ENCODE measurements at places on chromosomes 2 and 18.

GRCh38 chr18:32624182-32624723, 148.6 kb downstream of the KLHL14 start:
- DNase-seq: no peak

DNA sequence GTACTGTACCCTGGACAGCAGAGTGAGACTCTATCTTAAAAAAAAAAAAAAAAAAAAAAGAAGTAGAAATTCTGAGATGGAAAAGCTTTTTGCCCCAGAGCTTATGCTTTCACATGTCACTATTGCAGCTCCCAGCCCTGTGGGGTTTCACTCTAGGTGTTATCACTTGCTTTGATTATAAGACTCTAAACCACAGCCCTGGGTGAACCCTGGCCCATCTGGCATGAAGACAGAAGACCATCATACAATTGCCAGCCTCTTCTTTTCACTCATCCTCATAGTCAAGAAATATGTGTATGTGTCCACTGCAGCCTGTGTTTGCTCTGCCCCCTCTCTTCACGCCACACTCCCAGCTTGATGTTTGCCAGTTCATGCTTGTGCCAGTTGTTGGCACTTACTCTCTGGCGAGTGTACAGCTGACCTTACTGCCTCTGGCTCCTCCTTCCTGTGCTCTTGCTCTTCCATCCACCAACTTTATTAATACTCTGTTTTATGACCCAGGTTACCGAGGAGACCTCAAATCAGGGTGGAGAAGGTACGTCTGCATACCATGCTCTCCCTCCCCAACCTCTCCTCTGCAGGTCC, 136.7 kb upstream of the NCK2 start:
- DNase-seq: no peak

DNA sequence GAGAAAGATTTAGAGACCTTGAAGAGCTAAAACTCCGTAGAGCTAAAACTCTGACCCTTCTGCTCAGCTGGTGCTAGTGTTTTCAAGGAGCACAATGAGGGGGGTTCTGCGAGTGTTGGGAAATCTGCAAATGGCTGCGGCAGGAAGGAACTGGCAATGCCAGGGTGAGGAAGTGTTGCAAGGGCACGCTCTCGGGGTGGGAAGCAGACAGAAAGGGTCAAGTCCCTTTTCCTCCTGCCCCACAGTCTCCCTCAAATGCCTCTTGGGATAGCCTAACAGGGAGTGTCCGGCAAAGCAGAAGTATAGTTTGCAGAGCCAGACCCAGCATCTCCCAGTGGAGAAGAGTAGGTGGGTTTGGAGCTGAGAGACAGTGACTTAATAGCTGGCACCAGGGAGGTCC, 60.5 kb downstream of the NCAPH start:
- no peak for DNase-seq

DNA sequence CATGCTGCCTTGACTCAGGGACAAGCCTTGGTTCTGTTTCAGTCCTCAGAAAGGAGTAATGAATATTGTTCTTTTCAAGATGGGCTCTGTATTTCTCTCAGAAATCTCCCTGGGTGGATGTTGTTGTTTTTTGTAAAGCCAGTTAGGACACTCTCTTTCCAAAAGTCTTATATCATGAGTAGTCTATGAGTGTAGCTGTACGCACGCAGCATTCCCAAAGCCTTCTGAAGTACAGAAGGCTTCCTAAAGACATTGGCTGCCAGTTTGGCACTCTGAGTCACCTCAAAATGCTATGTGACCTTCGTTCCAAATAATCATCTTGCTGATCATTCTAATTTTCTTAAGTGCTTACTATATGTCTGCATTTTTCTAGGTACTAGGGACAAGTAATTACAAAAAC, 16.7 kb upstream of the GTF2A1L start:
- DNase-seq: no peak

DNA sequence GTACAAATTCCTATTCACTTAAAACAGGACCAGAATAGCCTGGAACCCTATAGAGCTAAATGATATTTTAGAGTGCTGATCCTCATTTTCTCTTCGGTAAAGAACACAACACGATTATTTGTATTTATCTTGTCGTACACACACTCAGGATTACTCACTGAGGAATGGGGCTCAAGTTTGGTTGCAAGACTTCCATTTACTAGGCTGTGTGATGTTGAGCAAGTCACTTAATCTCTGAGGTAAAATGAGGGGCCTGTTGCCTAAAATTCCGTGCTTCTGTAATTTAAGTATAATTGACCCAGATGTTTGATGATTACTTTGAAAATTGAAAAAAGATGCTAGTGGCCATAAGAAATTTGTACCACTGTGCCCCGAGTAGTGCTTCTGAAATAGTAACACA, 42.6 kb upstream of the MAP4K3 start:
- DNase-seq: no peak

GRCh38 chr2:7289697-7290096, 372.5 kb downstream of the RNF144A start:
- no peak for DNase-seq

- DNase-seq: no peak
These were observed 44.4 kb upstream of the PEX13 start for GRCh38 chr2:60972889-60973656.

DNA sequence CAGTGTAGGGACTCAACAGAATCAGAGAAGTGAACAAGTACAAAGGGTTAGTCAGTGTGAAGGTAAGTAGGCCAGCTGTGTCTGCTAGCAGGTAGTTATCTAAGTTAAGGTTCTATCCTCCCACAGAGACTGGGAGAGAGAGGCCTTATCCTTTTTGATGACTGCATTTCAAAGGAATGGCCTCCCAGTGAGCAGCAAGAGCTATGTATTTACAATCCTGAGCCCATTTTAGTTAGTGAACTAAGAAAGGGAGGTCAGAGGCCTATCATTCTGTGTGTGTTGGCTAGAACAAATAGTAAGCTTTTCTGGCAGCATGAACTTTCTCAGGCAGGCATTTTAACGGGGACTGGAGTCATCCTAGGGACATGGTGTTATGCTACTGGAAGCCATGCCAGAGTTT, 182.9 kb downstream of the VWC2L start:
- no peak for DNase-seq

DNA sequence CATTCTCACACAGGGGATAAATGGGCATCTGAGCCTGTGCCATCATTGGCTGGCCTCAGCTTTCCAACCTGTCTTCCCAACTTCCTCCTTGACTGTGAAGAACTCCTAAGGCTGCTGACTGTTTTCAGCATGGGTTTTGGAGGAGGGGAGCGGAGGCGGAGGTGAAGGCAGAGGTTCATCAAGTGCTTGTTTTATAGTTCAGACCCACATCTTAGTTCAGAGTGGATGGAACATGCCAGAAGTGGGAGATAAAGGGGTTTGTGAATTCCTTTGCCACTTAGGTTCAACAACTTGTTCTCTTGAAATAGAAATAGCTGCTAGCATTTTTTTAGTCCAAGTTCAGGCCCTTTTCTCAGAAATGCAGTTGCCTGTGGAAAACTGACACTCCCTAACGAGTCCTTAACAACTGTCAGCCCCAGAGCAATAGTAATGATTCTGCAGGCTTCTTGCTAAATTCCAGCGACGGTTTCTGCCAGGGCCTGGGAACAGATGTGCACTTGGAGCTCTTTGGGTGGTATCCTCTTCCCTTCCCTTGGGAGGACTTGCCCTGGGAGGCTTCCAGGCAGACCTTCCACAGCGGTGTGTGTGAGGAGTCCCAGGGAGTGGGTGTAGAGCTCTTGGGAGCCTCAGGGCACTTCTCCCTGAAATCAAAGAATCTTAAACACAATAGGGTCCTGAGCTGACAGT, 30.1 kb upstream of the ITGA6 start:
- DNase-seq: no peak

DNA sequence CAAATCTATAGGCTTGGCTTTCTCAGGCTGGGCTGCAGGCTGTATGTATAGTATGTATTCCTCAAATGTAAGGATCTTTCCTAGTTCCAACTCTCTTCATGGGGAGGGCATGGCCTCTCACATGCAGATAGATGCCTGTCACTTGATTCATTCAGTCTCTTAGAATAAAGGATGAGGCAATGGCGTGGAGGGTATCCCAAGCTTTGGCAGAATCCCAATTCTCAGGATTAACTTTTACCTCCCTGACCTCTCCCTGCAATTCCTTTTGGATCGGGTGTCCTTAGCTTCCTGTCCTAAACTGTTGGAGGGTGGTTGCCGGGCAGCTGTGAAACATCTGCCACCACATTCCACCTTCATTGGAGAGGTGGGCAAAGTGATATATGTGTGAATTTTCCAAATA, 80.3 kb downstream of the INSIG2 start:
- no peak for DNase-seq

All from CD4-positive, alpha-beta T cell treated with Interleukin-21 for 1 hour (primary cell).